Activated T-cell treated with anti-CD3 and anti-CD28 coated beads, Interleukin-2, amount 50 U/mL, for 72 hours (primary cell): ENCODE measurements at places on chromosomes 12 and 14.
A peak's percentile ranks its signal among the peaks of the same experiment; 100 is the strongest.

- no peak for DNase-seq
Observed at GRCh38 chr14:23793532-23793931, 157.4 kb downstream of the DHRS2 start.

DNA sequence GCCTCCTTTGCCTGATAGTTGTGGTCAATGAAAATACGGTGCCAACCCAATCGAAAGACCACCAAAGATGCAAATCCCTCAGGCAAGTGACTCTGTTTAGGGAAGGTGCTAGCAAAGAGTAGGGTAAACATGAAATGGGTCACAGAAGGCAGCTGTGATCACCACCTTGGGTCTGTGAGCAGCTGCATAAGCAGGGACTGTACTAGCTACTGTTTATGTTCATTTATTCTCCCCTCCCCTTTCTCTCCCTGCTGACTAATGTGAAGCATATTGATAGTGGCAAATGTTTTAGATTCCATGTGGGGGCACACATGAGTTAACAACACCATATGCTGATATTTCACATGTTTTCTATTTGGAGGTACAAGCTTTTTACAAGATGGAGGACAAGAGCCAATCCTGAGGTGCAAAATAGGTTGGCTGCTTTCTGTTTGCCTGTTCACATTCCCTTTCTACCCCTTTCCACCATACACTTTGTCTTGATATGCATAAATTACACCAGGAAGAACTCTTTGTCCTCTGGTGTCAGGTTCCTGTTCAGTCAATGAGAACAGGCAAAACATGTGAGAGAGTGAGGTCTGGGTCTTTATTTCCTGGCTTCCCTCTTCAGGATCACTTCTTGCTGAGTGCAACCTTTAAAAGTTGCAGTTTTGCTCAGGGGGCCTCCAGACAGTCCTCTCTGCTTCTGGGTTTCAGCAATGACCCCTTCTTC is 71.1 kb downstream of the AVPR1A start:
- DNase-seq, result no peak

- DNase-seq, result no peak
Observed at GRCh38 chr12:21906919-21907493, 34.2 kb downstream of the ABCC9 start.

DNA sequence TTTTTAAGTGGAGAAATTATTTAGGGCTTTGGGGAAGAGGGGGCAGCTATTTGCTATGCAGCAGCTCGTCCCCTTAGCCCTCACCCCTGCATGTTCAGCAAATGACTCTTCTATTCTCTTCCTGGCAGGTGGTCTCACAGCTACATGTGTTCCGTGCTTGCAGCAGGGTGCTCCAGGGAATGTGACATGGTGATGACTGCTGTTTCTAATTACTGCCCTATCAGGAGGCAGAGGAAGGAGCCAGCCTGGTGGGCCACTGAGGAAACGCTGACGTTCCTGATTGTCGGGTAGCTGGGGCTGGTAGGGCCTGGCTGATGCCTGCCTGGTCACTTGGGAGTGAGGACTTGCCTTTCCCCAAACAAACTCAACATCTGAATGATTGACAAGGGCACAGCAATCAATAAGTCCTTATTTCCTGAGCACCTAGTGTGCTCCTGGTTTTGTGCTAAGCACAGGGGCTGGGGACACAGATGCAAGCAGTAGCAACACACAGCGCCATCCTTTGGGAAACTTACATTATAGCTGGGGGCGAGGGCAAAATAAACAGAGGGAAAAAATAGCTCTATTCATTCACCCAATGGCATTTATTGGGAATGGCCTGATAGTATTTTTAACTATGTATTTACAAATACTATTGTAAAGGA is 377.8 kb downstream of the FUT8 start:
- no peak for DNase-seq

GRCh38 chr14:99626041-99626648 is 18.8 kb upstream of the HHIPL1 start:
- DNase-seq, result no peak

- no peak for DNase-seq
Observed at GRCh38 chr12:76623931-76624330, 64.4 kb upstream of the OSBPL8 start.

DNA sequence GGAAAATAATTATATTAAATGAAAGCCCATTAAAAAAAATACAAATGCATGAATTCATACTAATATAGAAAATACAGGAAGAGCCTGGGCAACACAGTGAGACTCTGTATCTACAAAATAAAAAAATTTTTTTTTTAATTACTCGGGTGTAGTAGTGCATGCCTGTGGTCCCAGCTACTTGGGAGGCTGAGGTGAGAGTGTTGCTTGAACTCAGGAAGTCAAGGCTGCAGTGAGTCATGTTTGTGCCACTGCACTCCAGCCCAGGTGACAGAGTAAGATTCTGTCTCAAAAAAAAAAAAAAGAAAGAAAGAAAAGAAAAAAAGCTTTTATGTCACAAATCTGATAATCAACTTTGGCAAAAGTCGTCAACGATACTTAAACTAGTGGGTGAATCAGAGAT is 80.6 kb upstream of the PLEKHA5 start:
- DNase-seq, result no peak

DNA sequence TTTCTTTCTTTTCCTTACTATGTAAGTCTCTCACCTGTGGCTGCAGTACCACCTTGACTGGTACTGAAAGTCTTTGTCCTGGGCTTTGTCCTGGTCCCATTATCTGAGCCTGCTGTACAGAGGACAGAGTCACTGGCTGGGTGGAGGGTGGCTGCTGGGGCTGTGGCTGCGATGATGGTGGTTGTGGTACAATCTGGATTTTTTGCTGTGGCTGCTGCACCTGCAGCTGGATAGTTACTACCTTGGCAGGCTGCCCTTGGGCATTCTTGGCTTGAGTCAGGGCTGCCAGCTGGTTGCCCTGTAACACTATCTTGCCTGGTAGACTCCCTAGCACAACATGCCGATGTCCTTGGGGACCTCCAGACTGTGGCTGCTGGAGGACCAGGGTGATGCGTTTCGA is 27.0 kb downstream of the CHD8 start:
- DNase-seq, result no peak

DNA sequence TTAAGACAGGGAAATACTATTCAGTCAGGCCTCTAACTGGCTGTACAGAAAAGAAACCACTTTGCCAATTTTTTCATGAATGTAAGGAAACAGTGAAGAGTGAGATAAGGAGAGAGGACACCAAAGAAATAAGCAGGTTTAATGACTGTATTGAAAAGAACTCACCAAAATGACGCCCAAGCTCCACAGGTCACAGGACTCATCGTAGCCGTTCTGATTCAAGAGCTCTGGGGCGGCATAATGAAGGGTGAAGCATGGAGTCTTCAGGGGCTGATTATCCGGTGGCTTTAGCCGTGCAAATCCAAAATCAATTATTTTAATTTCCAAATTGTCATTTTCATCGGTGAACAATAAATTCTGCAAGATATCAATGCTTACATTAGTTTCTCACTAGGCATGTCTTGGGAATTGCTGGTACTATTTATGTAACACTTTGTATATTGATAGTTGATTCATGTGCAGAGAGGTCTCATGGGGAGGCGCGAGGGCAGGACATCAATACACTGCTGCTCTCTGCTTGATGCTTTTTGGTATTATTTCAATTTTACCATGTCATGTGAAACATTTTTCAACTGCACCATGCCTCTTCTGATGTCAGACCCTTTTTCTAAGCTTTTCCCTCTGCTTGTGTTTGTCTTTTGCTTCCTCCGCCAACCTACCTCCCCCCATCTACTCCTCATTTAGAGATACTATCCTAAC is 74.2 kb upstream of the TTC7B start:
- no peak for DNase-seq

GRCh38 chr14:101628471-101628966 is 67.2 kb downstream of the DIO3 start:
- peak; percentile 81 for DNase-seq
